ENCODE measurements at places on chromosomes 5 and 9. TPM values are rescaled to one million over a fixed set of nuclear protein-coding genes. Genes with fewer than 3 reads are reported as not detected.

- no peak for DNase-seq
These were observed 32.3 kb upstream of the C9orf40 start for GRCh38 chr9:74985041-74985440.

- no peak for DNase-seq
These were observed 367.1 kb upstream of the RIOK2 start for GRCh38 chr5:97550164-97550563.

Gene KIF12
- 148 TPM for polyA plus RNA-seq

DNA sequence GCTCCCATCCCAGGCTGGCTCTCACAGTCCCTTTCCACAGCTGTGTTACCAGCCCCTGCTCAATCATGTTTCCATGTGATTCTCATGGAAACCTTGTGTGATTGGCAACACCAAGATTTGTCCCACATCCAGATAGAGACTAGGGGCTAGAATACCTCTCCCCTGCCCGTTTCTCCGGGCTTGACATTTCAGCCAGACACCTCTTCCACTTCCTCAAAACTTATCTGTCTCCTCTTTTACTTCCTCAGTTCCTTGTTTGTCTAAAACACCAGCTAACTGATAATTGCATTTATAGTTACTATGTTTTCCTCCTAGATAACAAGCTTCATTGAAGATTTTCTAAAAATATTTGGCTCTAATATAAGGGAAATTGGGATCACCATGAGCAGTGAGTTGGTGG is 16.6 kb upstream of the KCNMB1 start:
- no peak for DNase-seq

- DNase-seq = no peak
These were observed 39.5 kb downstream of the TRIP13 start for GRCh38 chr5:932151-932627.

GRCh38 chr9:114603248-114603647 is 7.8 kb upstream of the TMEM268 start:
- no peak for DNase-seq

Gene PCDHAC1
- 0.10 TPM for polyA plus RNA-seq

Measured in right renal cortex interstitium (tissue), 3 donors.